Activated CD4-positive, alpha-beta T cell treated with anti-CD3 and anti-CD28 coated beads for 1 hour (primary cell): ENCODE measurements at places on chromosomes 13 and 19.

DNA sequence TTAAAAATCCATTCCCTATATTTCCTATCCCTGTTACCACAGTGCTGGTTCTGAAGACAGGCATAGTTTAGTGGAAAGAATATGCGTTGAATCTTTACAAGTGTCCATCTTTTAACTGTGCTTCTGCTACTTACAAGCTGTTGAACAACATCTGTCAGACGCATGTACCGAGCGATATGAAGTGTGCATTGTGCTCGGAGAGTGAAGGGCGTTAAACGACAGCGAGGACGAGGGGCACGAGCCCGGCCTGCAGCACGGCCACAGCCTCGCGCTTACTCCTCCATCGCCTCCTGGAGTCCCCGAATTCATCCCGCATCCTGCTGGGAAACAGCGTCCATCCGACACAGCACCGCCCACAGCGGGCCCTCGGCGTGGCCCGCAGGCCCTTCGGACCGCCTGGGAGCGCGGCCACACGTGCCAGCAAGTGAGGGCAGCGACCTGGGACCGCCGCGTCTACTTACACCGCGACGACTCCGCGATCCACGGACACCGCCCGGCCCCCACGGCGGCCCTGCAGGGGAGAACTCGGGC lies 514 bp downstream of the PCID2 start:
- no peak for DNase-seq

GRCh38 chr19:11964496-11964857 lies 363 bp upstream of the ZNF763 start:
- DNase-seq, result no peak

DNA sequence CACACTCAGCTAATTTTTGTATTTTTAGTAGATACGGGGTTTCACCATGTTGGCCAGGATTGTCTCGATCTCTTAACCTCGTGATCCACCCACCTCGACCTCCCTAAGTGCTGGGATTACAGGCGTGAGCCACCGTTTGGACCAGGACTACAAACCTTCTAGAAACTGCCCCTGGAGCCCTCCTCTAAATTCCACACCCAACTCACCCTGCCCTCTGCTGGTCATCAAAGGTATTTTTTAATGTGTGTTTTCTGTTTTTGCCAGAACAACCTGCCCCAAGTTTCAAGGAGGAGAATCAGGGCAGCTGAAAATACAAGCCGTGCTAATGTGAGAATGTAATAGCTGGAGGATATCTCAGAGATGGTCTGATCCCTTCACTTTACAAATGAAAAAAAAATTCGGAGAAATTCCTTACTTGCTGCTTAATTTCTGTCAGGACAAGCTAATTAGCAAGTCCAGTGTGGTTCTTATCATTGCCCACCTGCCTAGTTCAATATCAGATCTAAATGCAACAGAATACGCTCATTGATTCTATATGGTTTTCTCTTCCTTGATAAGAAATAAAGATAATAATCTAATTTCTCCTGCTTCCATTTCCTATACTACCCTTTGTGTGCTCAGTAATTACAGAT lies 4.1 kb downstream of the ATP8A2 start:
- DNase-seq, result no peak

DNA sequence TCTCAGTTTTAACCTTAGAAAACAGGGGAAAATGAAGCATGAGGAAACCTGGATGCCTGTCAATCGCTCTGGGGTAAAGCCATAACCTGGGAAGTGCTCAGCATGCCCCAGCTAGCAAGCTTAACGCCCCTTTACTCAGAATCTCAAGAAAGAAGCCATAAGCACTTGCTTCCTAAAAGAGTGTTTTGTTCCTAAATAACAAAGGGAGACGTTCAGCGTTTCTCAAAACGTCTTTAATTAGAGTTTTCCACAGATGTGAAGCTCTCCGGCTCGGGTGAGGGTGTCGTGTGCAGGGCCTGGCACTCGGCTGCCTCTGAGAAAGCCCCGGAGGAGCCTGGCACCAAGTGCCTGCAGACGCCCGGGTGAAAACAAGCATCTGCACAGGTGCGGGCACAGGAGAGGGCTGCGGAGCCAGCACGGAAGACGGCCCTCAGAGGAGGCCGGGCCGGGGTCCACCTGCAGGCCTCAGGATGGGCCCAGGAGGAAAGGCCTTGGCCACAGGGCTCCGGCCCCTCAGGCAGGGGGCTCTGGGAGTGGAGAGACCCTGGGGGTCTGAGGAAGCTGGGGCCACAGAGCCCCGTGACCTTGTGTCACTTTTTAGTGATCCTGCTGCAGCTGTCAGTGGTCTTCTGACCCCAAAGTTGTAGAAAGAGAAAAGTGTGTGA lies 6.2 kb downstream of the GAS6 start:
- no peak for DNase-seq
